IPS DF 19.7 (cell line): ENCODE measurements at places on chromosomes 4 and X.

- DNase-seq: no peak
These were observed at the start of gene SLC2A9 for GRCh38 chr4:10020871-10021652. Gene SLC2A9, minus strand, starts transcription at chr4:10021497. Its CDS starts 68 bp downstream, at chr4:10021429.

- no peak for DNase-seq
These were observed 85.8 kb downstream of the KIT start for GRCh38 chr4:54743562-54743961.

- DNase-seq: no peak
These were observed 37.3 kb downstream of the MAGEB17 start for GRCh38 chrX:16204538-16204937.

DNA sequence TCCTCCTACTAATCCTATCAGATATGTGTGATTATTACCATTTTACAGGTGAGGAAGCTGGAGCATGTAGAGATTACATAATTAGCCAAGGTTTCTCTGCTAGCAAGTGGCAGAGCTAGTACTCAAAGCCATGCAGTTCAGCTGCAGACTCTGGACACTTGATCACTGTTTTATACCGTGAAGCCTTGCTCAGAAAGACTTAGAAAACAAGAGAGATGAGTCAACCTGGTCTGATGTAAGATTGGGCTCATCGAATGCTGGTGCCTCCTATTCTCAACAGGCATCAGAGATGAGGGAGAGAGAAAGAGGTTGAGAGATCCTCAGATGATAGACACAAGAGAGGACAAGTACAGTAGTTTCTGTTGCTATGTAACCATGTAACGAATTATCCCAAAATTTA lies 19.0 kb upstream of the PDE5A start:
- no peak for DNase-seq

GRCh38 chrX:147891896-147892295 lies 19.8 kb upstream of the FMR1 start:
- no peak for DNase-seq

- no peak for DNase-seq
These were observed 14.4 kb upstream of the CXCL8 start for GRCh38 chr4:73725985-73726384.

DNA sequence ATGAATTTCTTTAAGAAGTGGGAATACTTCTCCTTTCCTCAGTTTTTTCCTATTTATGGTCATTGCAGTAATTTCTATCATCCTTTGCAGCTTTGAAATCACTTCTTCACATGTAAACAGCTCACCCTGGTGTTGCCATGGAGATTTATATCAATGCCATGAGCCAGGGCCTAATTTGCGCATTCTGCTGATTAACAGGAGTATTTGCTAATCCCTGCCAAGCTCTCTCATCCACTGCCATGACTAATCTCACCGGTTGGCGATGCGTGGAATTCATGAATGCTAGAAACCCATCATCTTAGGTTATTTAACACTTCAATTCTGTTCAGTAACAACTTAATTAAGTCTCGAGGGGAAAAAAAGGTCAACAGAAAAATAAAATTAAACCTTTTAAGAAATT lies 11.8 kb upstream of the FGF13 start:
- no peak for DNase-seq

GRCh38 chr4:24991015-24991414 lies 39.7 kb downstream of the LGI2 start:
- no peak for DNase-seq

GRCh38 chr4:67632492-67632891 lies 68.5 kb downstream of the UBA6 start:
- DNase-seq: no peak

GRCh38 chr4:7638489-7638888 lies 203.8 kb upstream of the PSAPL1 start:
- DNase-seq: no peak

GRCh38 chr4:14168919-14169318 lies 541.4 kb upstream of the BOD1L1 start:
- no peak for DNase-seq

DNA sequence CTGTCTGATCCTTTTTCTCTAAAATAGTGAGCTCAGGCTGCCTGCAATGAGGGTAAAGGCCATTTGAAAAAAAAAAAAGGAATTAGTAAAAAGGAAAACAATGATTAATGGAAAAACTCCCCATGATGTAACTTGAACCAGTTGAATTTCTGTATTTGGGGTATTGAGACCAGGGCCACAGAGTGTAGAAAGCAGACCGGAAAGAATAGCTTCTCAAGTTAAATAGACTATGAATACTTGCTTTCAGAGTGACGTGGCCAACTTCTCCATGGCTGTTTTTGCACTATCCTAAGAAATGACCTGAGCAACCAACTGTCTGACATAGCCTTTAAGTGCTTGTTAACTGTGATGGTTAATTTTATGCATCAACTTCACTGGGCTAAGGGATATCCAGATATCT lies 222.1 kb upstream of the INTU start:
- DNase-seq: no peak

DNA sequence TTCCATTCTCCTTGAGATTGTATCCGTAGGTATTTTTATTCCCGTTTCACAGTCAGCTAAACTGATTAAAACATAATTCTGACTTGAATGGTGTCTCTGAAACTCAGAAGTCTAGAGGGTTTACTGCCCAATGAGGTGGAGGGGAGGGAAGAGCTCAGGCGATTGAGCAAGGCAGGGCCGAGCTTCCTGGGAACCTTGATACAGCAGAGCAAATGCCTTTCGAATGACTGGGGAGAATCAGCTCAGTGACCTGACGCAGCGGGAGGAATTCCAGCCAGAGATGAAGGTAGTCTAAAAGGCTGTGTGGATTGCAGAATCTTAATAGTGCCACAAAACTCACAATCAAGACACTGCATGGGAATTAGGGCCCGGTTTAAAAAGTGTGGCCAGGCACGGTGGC lies 233.6 kb downstream of the EVC2 start:
- no peak for DNase-seq

GRCh38 chrX:41022566-41022965 lies 62.7 kb upstream of the USP9X start:
- no peak for DNase-seq

- no peak for DNase-seq
These were observed 193.0 kb downstream of the IDS start for GRCh38 chrX:149312097-149312496.
